ENCODE measurements at places on chromosomes 3 and 15.

DNA sequence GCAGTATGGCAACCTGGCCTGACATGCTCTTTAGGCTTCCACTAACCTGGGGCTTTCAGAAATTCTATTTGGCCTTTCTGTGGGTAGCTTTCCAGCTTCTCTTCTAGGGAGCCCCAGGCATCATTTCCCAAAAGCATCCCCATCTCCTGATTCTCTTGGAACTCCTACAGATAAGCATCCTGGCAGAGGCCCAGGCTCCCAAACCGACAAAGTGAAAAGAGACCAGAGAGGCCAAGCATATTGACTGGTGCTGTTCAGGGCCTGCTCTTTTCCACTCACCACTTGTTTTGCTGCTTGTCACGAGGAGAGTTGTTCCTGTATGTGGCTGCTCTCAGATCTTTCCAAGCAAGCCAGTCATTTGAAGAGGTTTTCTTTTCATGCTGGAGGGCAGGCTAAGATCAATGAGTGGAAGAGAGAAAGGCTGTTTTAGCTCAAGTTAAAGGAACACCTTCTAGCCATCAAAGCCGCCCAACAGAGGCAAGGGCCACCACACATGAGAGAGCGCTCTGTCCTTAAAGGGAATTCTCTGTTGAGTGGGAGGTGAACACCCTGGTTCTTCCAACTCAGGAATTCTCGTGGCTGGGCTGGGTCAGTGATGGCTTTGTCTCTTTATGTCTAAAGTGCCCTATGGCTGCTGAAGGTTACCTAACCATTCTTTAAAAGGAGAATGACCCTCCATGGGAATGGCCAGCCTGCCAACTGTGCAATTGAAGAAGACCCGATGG is 31.1 kb upstream of the NR2E3 start:
- no peak for DNase-seq

- DNase-seq = no peak
Measured at GRCh38 chr3:98961161-98962155, 60.0 kb upstream of the DCBLD2 start.

DNA sequence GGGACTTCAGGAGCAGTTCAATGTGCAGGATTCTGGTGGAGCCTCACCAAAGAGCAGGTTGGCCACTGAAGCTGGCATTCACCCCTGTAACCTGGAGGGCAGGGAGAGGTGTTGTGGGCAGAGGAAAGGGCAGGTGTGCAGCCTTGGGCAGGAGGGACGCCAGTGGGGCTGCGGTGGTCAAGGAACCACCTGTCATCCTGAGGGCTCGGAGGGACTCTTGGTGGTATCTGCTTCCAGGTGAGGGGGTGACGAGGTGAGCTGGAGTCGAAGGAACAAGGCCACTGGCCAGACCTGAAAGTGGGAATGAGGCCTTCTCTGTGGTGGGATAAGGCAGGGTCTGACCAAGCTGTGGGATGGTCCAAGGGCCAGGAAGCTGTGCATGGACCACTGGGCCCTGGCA is 269.5 kb downstream of the PLCL2 start:
- no peak for DNase-seq

- no peak for DNase-seq
Measured at GRCh38 chr15:25847051-25847450, 16.1 kb downstream of the ATP10A start.

DNA sequence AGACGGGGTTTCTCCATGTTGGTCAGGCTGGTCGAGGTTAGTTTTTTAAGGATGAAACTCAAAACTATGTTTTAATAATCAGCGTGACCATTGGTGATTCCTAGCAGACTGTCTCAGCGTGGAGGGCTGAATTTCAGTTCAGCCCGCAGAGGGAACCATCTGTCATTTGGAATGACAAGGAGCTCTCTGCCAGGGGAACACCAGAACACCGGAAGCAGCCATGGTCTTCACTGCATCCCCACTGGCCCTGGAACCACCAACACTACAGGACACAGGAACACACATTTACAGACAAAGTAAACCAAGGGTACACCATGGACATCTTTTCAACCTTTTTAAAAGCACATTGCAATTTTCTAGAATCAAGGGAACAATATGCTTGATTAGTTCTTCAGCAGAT is 424.7 kb downstream of the FHIT start:
- DNase-seq = no peak

DNA sequence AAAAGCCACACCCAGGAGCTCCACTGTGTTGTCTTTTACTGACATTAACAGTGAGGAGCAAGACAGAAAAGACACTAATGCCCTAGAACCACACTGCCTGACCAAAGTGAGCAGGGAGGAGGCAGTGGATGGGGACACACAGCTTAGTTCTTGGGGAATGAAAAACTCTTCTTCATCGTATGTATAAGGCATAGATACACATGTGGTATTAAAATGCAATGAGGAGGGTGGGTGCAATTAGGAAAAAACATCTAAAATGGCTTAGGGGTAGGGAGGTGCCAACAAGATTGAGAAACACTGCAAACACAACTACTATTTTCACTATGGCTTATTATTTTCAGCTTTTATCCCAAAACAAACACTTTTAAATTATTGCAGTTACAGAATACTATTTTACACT is 15.5 kb downstream of the KLHL25 start:
- DNase-seq = no peak

DNA sequence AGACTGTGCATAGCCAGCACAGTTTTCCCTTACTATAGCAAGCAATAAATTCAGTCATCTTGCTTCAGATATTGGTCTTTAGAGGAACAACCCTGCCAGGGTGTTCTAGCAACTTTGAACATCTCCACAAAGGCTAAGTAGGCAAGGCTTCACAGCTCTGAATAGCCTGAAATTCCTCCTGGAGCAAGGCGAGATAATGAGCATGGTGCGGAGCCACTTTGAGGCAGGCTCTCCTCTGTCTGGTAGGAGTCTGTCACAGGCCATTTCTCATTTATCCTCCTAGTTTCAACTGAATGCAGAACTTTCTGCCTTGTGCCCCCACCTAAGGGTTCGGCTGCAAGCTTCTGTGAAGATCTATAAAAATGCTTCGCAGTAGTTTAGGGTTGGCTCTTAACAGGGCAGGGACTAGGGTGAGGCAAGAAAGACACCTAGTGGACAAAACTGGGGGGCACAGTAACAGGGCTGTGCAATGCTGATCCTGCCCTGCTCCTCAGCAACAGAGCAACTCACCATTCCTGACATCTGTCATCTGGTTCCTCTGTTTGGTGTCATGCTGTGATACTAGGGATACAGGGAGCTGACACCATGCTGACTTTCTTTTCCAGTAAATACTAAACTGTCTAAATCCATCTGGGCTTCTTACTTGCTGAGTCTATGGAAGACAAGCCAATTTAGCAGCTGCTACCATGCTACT is 16.6 kb upstream of the EHHADH start:
- no peak for DNase-seq

DNA sequence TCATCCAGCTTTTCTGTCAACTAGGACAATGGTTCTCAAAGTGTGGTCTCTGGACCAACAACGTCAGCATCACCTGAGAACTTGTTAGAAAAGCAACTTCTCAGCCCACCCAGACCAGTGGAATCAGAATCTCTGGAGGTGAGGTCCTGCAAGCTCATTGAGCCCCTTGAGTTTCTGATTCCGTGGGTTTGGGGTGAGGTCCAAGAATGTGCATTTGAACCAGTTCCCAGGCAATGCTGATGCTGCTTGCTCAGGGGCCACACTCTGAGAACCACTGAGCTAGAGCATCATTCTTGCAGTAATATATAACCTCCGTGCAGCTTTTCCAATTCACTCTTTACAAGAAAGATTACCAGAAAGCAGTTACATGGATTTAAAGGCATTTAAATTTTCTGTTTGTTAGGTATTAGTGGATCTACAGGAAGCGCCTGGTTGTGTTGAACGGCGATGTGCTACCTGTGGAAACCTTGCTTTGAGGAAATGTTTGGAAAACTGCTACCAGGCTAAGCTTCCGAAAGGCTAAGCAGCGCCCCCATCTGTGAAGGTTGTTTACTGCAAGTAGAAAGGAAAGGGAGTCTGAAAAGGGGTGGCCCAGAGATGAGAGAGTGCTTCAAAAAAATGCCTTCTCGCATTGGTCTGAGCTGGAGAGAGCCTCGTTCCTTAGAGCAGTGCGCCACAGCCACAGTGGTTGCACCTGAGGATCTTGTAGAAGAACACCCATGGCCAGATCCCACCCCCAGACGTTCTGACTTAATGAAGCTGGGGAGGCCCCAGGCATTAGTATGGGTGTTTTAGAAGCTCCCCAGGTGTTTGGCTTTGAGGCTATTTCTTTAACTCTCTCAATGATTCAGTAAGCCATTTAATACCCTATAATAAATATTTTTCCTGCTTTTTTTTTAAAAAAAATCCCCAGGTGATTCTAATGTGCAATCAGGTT is 50.0 kb downstream of the RLBP1 start:
- DNase-seq = no peak

DNA sequence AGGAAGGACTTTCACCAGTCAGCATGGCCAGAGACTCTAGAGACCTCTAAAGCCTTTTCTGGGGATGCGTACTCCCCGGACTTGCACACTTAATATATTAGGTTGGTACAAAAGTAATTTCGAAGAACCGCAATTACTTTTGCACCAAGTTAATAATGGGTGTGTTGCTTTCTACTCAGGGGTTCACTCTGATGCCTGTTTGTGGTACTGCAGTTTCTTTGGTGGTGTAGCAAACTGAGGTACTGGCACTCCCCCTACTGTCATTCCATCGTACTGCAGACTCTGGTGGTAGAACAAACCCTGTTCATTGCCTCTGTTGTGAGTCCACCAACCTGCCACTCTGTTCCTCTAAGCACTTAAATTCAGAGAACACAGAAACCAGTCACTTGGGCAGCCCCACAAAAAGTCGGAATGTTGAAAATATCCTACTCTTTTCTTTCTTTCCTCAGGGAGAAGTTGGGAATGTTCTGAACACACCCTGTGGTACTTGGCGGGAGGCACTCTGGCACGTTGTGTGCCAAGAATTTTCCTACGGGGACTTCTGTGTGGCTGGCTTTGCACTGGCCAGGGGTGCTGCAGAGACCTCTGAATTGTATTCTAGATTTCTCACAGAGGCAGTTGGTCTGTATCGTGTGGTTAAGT is 46.3 kb downstream of the GABRG3 start:
- DNase-seq = no peak

DNA sequence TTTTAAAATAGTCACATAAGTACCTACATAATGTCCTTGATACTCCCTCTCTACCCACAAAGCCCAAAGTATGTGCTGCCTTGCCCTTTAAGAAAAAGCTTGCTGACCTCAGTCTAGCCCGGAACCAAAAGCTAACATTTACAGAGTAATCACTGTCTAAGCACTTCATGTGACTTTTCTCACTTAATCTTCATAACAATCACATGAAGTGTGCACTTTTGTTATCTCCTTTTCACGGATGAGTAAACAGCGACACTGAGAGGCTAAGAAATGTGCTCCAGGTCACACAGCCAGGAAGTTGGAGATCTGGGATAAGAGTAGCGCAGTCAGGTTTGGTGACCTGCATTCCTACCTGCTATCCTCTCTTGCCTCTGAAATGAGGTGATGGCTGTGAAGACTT is 194.0 kb downstream of the ITPR1 start:
- no peak for DNase-seq

DNA sequence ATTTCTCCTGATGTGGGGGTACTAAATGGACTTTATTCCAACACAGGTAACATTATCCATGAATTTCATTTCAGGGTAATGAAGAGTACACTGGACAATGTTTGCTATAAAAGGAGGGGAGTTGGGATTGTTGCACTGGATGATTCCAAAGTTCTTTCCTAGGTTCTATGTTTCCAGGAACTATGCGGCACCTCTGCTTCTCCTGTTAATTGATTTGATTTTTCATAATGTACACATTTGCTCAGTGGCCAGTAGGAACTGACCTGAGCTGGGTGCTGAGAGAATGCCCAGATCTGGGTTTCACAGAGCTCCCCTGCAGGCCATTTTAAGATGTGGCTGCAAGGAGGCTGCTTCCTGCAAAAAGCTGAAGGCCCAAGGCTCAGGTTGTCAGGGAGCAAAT is 171.7 kb downstream of the KLF13 start:
- DNase-seq = no peak

DNA sequence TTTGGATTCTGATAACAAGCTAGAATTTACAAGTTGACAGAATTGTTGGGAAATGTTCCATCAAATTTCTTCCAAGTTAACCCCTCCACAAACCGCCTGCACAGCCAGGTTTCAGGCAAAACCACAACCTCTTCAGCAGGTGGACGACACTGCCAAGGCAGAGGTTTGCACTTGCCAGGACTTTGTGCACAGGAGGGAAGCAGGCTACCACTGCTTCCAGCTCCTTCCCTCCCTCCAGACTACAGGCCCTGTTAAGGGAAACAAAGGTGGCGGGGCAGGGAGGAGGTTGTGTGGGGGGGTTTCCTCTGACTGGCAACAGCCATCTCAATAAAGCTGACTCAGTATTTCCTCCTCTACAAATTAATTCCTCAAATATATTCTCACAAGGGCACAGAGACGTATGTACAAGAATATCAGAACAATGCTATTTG is 42.2 kb downstream of the TBC1D2B start:
- DNase-seq = peak; percentile 70

DNA sequence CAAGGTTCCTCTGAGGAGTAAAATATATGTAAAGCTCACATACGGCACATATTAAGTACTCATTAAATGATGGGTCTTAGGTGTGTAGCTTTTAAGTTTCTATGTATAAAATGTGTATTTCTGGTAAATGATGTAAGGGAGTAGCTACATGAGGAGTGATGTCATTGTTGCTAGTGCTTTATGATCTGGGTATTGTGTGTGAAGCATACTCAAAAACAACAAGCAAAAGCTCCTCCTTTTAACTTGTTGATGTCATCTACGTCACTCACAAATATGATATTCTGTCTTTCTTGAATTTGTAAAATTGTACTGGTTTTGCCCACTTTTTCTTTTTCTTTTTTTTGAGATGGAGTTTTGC is 1.4 kb upstream of the HERC1 start:
- no peak for DNase-seq

DNA sequence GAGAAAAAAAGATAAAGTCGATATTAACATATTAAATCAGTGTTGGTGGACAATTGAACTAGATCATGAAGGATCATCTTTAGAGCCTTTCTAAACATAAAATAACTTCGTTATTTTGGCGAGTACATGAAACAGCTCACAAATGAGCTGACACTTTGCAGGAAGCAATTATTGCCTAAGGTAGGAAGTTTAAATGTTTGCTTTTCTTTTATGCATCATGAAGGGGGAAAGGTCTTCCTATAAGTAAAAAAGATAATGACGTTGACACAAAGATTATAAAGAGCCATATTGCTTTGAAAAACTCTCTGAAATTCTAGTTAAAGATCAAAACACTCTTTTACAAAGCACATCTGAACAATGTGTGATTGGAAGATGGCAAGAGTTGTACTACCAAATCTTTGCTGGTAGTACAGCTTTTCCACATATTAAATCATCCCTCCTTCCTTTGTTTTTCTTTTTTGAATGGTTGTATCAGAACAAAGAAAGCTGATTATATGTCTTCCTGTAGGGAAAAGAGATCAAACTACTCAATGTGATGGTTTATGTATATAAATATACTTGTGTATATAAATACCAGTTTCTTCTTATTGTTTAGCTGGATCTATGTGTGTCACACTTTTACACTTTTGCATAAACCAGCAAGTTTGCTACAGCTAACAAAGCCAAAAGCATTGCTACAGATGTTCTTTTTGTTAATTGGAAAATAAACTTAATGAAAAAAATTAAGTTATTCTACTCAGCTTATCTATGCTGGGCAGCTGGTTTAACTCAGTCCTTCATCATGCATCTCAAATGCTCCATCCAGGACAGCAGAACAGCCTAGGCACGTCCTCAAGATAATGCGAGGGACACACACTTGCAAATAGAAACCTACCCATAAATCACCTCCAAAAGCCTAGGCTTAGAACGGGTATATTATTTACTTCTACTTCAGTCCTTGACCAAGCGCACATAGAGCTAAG is 850.8 kb upstream of the ROBO1 start:
- no peak for DNase-seq
